A549 treated with RU486 at 1 μM for 4 hours (cell line): ENCODE measurements at places on chromosomes 6 and 20. TPM values are rescaled to one million over a fixed set of nuclear protein-coding genes. Genes with fewer than 3 reads are reported as not detected.

Gene NOTCH4
- total RNA-seq = 0.22 to 0.73 TPM (median 0.46 TPM) in 5 replicates

Gene PTCRA
- total RNA-seq = not detected in 5 replicates

Gene MYMX
- total RNA-seq = not detected in 5 replicates

Gene CST2
- 0.23 to 0.53 TPM (median 0.38 TPM) in 3 of 5 replicates, not detected in the others for total RNA-seq

Gene CLVS2
- total RNA-seq = 0.05 to 0.13 TPM (median 0.11 TPM) in 4 of 5 replicates, not detected in the other

Gene PLEKHG1
- 0.23 to 0.44 TPM (median 0.26 TPM) in 5 replicates for total RNA-seq

Gene CD164
- 87.4 to 116 TPM (median 108 TPM) in 5 replicates for total RNA-seq

Gene TRDN
- total RNA-seq = not detected in 5 replicates

Gene SYCP2
- 0.30 to 0.80 TPM (median 0.32 TPM) in 5 replicates for total RNA-seq

Gene HLA-DPB1
- not detected in 5 replicates for total RNA-seq

Gene MOG
- not detected in 5 replicates for total RNA-seq

Gene C20orf144
- 0.07 to 0.13 TPM (median 0.09 TPM) in 4 of 5 replicates, not detected in the other for total RNA-seq

Gene IL20RA
- 0.03 TPM in 1 of 5 replicates, not detected in the others for total RNA-seq

Gene MUC22
- 0.01 to 0.03 TPM in 2 of 5 replicates, not detected in the others for total RNA-seq

Gene GPSM3
- 0.26 to 0.58 TPM (median 0.38 TPM) in 5 replicates for total RNA-seq

Gene DEFB132
- total RNA-seq = not detected in 5 replicates

Gene MATN4
- total RNA-seq = 0.06 to 0.14 TPM (median 0.12 TPM) in 4 of 5 replicates, not detected in the other

Gene PNPLA1
- not detected in 5 replicates for total RNA-seq

Gene SLC35D3
- total RNA-seq = 0.07 to 0.15 TPM (median 0.07 TPM) in 3 of 5 replicates, not detected in the others

Gene NELFE
- 75.3 to 97.3 TPM (median 88.3 TPM) in 5 replicates for total RNA-seq

Gene STK38
- total RNA-seq = 14.9 to 18.4 TPM (median 17.3 TPM) in 5 replicates

Gene TXLNB
- total RNA-seq = not detected in 5 replicates

Gene NPEPL1
- 26.9 to 37.0 TPM (median 33.1 TPM) in 5 replicates for total RNA-seq

Gene GRIK2
- total RNA-seq = 0.19 to 0.41 TPM (median 0.28 TPM) in 5 replicates
